IMR-90 (cell line): ENCODE measurements at places on chromosomes 6 and 20. TPM values are rescaled to one million over a fixed set of nuclear protein-coding genes. Genes with fewer than 3 reads are reported as not detected.

Gene DDO
- 0.13 and 0.15 TPM in 2 replicates for polyA plus RNA-seq

Gene PRSS16
- polyA plus RNA-seq: 0.14 and 0.39 TPM in 2 replicates

DNA sequence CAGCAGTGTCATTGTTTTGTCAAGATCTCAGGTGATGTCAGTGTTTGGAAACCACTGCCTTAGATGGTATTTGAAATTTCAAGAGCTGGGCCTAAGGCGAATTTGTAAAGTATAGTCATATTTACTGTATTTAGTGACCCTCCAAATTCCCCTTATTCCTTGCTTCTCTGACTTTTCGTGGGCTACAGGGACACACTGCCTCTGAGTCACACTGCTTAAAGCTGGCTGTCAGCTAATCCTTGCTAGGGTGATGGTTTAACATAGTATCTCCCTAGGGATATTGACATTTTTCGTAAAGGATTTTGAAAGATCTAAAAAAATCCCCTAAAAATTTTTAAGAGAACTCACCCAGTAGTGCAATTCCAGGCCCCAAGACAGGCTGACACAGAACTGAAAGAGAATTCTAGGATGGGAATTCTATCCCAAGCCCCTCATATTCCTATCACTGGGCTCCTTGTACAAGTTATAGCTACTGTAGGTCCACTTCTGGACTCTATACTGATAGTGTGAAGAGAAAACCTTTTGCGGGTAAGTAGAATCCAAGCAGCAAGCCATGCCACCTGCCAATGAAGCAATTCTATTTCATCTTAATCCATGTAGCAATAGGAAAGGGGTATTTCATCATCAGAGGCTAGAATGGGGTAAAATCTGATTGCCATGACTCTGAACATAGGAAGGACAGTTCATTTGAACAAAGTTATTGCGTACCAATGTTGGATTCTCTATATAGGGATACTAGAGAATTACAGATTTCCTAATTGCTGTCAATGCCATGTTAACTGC lies 4.3 kb downstream of the BMP6 start:
- DNase-seq: peak; percentile 20

DNA sequence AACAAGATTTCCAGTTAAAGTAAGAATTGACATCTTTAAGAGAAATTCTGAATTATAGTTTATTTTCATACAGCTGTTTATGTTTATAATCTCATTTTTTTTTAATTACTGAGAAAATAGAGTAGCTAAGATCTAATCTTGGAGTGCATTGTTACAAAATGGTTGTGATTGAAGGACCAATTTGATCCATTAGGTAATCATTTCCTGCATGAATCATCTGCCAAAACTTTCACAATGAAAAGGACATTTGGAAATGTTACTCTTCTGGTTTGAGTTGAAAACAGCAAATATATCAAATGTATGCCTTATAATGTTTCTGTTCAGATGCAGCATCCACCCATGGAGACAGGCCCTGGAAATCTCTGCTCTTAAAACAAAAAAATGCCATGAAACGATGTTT lies 19.0 kb downstream of the TUBB2A start:
- DNase-seq: no peak

DNA sequence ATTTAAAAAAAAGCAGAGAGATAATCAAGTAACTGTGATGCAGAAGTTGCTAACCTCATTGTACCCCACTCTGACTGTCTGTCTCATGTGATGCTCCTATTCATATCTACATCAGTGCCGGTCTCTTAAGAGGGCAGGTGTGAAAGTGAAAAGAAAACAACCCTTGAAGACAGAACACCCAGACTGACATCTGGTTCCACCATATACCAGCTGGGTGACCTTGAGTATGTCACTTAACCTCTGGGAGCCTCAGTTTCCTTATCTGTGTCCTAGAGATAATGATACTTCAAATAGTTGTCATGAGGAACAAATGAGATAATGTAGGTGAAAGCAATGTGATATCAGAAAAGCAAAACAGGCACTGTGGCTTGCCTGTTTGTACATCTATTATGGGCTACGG lies 426.8 kb upstream of the SOX4 start:
- DNase-seq: no peak

DNA sequence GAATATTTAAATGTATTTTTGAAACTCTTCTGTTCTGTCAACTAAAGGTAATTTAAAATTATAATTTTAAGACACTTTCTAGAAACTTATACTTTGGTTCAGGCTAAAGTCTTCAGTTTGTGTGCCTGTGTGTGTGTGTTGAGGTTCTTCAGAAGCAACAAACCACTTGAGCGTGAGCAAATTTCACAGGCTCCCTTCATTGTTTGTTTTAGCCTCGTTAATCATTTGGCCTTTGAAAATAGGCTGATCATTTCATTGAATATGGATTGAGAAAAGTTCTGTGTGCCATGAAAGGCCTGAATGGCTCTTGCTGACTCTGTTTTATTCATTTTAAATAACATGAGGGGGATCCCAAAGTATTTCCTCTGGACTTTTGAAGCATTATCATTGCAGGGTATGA lies 420.1 kb downstream of the CDKAL1 start:
- DNase-seq: no peak

Gene GLP1R
- polyA plus RNA-seq: not detected in 2 replicates

DNA sequence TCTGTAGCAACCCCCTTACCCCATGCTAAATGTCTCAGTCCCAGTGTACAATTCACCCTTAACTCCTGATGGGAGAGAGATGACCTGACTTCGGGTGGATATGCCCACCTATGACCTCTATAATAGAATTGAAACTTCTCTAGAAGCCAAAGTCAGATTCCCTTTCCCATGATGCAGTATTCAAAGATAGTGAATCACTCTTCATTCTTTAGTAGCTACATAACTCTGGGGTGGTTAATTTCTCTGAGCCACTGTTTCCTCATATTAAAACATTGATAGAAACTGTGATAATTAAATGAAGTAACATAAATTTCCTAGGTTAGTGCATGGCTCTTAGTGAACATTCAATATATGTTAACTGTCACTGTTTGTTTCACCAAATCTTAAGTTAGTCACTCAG lies 500.4 kb downstream of the COL12A1 start:
- peak; percentile 13 for DNase-seq

Gene NKX2-4
- polyA plus RNA-seq: not detected in 2 replicates

- no peak for DNase-seq
Measured at GRCh38 chr6:146146836-146147235, 118.0 kb downstream of the GRM1 start.

DNA sequence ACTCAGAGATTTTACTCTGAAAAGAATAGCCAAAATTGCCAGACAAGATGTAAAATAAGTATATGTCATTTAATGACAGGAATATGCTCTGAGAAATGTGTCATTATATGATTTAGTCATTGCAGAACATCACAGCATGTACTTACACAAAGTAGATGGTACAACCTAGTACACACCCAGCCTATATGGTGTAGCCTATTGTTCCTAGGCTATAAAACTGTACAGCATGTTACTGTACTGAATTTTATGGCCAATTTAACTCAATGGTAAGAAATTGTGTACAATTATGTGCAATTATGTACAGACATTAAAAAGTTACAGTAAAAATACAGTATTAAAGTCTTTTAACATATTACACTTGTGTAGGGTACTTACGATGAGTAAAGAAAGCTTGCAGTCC lies 311.9 kb upstream of the EPHA7 start:
- DNase-seq: no peak

Gene WFDC10B
- not detected in 2 replicates for polyA plus RNA-seq

GRCh38 chr20:47468290-47469050 lies 33.2 kb upstream of the NCOA3 start:
- no peak for DNase-seq

GRCh38 chr20:49052334-49052733 lies 6.2 kb downstream of the CSE1L start:
- DNase-seq: peak; percentile 27

DNA sequence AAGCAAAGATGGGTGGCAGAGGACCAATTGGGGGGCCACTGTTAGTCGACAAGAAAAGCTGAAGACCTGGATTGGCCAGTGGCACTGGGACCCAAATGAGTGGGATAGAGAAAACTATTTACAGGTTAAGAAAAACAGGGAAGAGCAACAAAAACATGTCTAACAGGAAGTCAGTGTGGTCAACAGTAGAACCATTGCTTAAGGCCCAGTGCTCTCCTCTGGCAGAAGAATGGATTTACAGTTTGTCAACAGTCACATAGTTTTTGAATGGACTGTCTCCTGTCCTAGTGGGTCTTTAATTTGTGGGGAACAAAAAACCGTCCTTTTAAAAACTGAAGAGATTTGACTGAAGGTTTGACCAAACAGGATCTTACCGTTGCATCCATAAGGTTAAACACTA lies 12.1 kb upstream of the WTAP start:
- no peak for DNase-seq

DNA sequence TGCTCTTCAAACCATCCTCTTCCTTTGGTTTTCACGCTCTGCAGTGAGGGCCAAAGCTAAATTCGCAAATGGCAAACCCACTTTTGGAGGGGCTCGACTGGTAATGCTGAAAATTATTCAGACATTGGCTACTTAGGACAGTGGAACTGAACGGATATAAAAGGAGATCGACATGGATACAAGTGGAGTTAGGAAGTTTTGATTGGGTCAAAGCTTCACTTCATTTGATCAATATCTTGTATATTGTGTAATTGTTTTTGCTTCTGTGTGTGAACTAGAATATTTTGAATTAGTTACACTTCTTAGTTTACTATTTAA lies 1.2 kb downstream of the FAM8A1 start:
- DNase-seq: peak; percentile 5

DNA sequence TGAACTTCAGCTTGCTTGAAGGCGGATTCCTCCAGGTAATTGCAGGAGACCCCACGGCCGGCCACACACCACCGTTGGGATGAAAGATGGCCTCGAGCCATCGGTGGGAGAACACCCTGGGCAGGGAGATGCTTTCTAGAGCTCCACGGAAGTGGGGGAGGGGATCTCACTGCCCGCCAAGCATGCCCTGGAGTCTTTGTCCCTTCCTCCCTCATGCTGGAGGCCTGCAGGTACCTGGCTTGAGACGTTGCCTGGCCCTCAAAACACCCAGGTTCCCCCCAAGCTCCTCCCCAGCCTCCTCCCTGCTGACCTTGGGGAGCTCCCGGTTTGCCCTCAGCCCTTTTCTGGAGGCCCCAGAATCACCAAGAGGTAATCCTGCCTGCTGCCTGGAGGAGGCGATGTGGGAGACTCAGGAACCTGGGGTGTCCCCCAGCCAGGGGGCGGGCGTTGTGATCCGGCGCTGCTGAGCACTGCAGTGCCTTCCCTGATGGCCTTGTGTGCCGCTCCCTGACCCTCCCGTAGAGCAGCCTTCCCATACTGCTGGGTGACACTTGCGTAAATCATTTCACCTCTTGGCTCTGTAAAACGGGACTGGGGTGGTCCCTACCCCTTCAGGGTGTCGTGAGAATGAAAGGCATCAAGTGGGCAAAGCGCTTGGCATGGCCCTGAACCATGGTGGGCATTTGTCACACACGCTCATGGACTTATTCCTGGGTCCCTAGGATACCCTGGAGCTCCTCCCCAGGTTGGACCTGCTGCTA lies 91.4 kb downstream of the CEBPB start:
- no peak for DNase-seq

Gene DNAAF9
- 6.9 and 8.2 TPM in 2 replicates for polyA plus RNA-seq

DNA sequence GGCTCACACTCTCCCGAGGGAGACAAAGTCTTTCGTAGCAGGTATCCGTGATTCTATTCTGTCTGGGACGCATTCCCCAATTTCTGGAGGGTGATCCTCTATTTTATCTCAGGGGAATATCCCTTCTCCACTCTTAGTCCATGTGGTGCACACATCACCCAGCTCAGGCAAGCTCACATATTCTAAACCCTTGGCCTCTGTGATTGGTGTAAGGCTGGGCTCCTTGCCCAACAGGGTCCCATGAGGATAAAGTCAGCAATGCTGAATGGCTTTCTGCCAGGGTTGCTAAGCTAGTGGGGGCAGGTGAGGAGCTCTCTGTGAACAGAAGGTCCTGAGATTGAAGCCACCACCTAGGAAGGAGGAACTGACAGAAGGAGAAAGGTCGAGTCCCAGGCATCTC lies 137.2 kb downstream of the CDH26 start:
- DNase-seq: no peak

Gene WFDC12
- polyA plus RNA-seq: not detected in 2 replicates

Gene PSORS1C1
- 1.1 and 2.1 TPM in 2 replicates for polyA plus RNA-seq

Gene MUC22
- 0.02 TPM in 1 of 2 replicates, not detected in the other for polyA plus RNA-seq

DNA sequence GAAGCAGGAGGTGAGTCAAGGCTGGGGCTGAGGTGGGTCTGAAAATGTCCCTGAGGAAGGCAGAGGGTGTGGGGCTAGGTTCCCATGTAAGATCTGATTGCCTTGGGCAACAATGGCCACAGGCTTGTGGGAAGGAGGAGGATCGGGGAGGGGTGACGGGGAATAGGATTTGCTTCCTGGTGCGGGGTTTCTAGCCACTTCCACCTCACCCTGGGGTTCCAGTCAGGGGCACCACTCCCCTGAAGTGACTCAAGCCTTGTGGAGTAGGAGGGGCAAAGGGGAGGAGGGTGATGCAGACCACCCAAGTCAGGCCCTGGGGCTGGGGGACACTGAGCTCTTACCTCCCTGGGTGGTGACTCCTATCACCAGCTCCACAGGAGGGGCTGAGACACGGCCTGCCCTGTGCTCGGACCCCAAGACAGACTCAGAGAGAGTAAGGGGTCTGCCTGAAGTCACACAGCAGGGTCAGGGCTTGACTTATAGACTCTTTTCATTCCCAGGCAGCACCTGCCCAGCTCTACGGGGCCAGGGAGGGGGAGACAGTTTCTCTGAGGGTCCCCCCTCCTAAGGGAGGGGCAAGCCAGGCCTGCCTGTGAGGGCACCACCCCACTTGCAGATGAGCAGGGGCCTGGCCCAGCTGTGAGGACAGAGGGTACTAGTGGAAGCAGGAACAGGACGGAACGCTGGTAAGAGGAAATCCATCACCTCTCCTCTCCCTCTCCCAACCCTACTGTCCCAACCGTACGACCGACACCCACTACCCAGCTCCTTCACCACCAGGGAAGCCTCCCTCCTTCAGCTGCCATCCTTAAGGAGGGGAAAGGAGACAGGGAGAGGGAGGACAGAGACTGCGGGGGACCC lies 12.4 kb upstream of the SPDEF start:
- no peak for DNase-seq

DNA sequence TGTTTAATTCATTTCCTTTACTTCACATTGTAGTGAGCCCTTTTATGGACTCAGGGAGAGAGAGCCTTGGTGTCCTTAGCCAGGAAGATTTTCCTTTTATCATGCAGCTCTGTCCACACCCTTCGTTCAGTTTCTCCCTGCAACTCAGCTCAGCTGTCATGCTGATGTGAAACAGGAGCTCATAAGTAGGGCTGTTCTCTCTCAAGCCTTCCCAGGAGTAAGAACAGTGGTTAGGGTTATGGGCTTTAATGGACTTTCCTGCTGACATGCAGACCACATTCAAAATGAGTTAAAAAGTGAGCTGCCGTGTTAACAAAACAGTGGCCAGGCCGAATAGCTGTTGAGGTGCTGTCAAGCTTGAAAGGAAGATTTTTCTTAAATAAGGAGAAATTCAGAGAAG lies 104.1 kb downstream of the BCKDHB start:
- DNase-seq: no peak

Gene OPN5
- polyA plus RNA-seq: not detected in 2 replicates

Gene SEMG1
- polyA plus RNA-seq: not detected in 2 replicates

- no peak for DNase-seq
Measured at GRCh38 chr6:28864326-28864923, 59.4 kb downstream of the TRIM27 start.

Gene BTNL2
- not detected in 2 replicates for polyA plus RNA-seq

GRCh38 chr6:8102122-8102958 lies at the start of gene EEF1E1:
Gene EEF1E1 (minus strand): TSS chr6:8102548. CDS start chr6:8102521, 27 bp downstream.
- DNase-seq: peak; percentile 94

- no peak for DNase-seq
Measured at GRCh38 chr6:165119231-165120020, 190.0 kb downstream of the C6orf118 start.
